Left lobe of liver (tissue), 2 donors: ENCODE measurements at places on chromosomes 4 and X. TPM values are rescaled to one million over a fixed set of nuclear protein-coding genes. Genes with fewer than 3 reads are reported as not detected.

Gene FGF13
- total RNA-seq, result 0.55 TPM

Gene SERTM2
- 0.05 TPM for total RNA-seq

Gene DOK7
- total RNA-seq, result 0.83 TPM

DNA sequence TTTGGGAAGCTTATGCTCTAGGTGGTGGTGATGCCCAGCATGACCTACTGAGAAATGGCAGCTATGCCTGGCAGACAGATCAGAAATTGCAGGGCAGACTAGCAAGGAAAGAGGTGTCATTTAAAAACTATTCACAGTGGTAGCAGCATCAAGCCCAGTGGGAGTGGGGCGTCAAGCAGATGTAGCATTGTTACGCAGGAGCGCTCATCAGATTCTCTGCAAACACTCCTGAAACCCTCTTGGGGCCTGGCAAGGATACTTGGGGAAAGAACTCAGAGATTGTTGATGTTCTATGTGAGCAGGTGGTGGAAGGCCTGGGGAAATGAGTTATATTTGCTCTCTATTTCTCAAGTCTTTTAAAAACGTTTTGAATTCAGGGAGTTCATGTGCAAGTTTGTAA is 437.6 kb downstream of the RAPGEF2 start:
- no peak for DNase-seq

DNA sequence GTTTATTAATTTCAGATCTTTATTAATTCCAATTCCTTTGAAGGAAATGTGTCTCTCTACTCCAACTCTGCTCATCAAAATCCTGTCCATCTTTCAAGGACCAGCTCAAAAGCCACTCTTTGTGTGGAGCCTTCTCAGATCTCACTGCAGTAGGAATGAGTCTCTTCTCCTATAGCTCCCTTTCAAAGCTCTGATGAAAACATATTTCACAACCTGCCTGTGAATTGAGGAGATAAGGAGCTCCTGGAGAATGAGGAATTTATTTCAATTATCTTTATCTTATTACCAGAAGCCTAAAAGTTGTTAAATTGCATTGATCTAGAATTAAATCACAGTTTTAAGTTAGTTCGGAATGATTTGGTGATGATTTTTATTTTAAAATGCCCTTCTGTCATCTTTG is 92.6 kb upstream of the TRPC3 start:
- DNase-seq, result no peak

DNA sequence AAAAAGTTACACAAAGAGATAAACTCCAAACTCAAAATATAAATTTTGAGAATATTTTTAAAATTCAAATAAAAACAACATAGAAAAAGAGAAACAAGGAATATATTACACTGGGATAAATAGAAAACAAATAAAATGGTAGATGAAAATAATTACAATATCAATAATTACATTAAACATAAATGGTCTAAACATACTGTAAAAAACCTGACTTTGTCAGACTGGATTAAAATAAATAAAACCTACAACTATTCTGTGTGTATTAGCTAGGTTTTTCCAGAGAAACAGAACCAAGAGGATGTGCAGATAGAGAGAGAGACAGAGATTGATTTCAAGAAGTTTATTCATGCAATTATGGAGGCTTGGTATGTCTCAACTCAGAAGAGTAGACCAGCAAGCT is 126.5 kb downstream of the LRBA start:
- no peak for DNase-seq

- DNase-seq, result no peak
These were observed 85.5 kb upstream of the ATOH1 start for GRCh38 chr4:93743022-93743421.

DNA sequence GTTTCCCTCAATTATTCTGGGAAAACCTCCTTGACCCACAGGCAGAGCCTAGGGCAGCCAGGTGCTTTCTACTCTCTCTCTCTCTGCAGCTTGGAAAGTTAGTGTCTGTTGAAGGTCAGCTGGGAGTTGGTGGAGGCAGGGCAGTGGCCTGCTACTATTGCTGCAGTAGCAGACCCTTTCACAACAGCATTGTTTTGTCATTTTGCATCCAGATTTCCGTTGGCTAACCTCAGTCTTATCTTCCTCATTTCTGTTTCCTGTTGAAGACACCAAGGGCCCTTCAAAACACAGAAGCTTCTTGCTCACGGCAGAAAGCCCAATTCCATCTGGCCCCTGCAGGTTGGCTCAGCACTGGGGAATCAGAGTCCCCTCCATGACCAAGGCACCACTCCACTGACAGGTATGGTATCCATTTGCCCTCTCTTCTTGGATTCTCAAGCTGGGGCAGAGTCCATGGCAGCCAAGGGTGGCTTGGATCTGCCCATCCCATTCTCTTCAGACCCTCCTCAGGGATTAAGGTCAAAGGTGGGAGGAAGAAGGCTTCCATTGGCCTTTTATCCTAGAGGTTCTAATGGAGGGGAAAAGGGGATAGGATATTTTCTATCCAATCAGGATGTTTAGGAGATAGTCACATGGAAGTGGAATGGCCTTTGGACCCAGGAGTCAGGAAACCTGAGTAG is 24.6 kb downstream of the VSIG4 start:
- DNase-seq, result no peak

GRCh38 chr4:72629540-72629939 is 60.5 kb upstream of the ADAMTS3 start:
- DNase-seq, result no peak

- DNase-seq, result no peak
These were observed 3.3 kb downstream of the XPNPEP2 start for GRCh38 chrX:129741880-129742758.
